Sigmoid colon (tissue), 7 donors: ENCODE measurements at places on chromosomes 1 and 21. TPM values are rescaled to one million over a fixed set of nuclear protein-coding genes. Genes with fewer than 3 reads are reported as not detected.

- no peaks in the 10 kb centered on the region for H3K36me3 ChIP-seq
- H3K4me3 ChIP-seq: no peak overlapping the region
- no peak for DNase-seq
- no peaks in the 10 kb centered on the region for H3K27me3 ChIP-seq
These were observed 4.8 kb upstream of the SRP9 start for GRCh38 chr1:225772848-225773247.

DNA sequence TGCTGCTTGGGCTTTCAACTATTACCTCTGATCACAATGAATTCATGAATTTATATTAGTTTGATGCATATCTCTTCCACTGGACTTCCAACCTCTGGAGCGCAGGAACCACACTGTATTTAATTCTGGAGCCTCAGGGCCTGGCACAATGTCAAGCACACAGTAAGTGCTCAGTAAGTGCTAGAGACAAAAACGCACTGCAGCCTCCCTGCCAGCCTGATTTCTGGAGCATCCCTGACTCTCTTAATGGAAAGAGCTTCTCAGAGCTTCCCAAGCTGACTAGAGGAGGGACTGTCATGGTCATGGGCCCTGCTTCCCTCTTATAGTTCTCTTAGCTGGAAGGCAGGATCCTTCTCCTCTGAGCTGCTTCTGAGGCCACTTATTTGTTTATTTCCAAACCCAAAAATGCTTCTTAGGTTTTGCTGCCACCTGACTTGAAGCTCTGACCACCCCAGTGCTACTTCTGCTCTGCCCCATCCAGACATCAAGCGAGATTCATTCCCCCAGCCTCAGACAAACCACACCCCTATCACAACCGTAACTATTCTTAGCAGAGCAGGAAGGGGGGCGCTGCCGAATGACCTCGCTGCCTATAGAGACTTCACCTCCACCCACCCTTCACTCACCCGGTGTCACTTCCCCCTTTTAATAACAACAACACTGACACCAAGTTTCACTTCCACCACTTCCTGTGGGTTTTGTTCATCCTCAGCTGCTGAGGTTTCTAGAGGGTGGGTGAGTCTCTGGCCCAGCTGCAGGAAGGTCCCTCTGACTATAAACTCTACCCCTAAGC is 33.6 kb downstream of the NUAK2 start:
- no peak for DNase-seq
- peaks cover 17% of the 10 kb centered on the region for H3K4me1 ChIP-seq
- H3K27me3 ChIP-seq: no peaks in the 10 kb centered on the region
- H3K4me3 ChIP-seq: no peak overlapping the region
- H3K36me3 ChIP-seq: no peaks in the 10 kb centered on the region
- H3K27ac ChIP-seq: peak overlapping the region; percentile 28

Gene DIO1
- total RNA-seq: not detected

- no peak overlapping the region for H3K27ac ChIP-seq
- DNase-seq: no peak
- no peaks in the 10 kb centered on the region for H3K27me3 ChIP-seq
- no peaks in the 10 kb centered on the region for H3K4me1 ChIP-seq
These were observed 10.8 kb downstream of the INAVA start for GRCh38 chr1:200905411-200906052.

GRCh38 chr1:157073944-157074685 is 25.5 kb downstream of the ETV3L start:
- no peak overlapping the region for H3K27ac ChIP-seq
- H3K36me3 ChIP-seq: no peaks in the 10 kb centered on the region
- peak overlapping the region; percentile 20 for H3K4me3 ChIP-seq
- peak; percentile 84 for DNase-seq
- H3K4me1 ChIP-seq: peaks cover 8% of the 10 kb centered on the region
- H3K27me3 ChIP-seq: no peaks in the 10 kb centered on the region

- H3K27ac ChIP-seq: no peak overlapping the region
- H3K27me3 ChIP-seq: no peaks in the 10 kb centered on the region
- no peaks in the 10 kb centered on the region for H3K36me3 ChIP-seq
- no peaks in the 10 kb centered on the region for H3K4me1 ChIP-seq
- no peak overlapping the region for H3K4me3 ChIP-seq
- no peak for DNase-seq
These were observed 486.6 kb downstream of the AJAP1 start for GRCh38 chr1:5140962-5141361.

GRCh38 chr21:35485364-35485763 is 436.3 kb upstream of the RUNX1 start:
- no peaks in the 10 kb centered on the region for H3K36me3 ChIP-seq
- no peak overlapping the region for H3K27ac ChIP-seq
- H3K4me1 ChIP-seq: no peaks in the 10 kb centered on the region
- no peak overlapping the region for H3K4me3 ChIP-seq
